ENCODE measurements at places on chromosomes 7 and 10.

GRCh38 chr10:126357169-126357568 is 31.1 kb downstream of the ADAM12 start:
- no peak for DNase-seq

- no peak for DNase-seq
These were observed 535.2 kb downstream of the PHTF2 start for GRCh38 chr7:78333530-78334425.

DNA sequence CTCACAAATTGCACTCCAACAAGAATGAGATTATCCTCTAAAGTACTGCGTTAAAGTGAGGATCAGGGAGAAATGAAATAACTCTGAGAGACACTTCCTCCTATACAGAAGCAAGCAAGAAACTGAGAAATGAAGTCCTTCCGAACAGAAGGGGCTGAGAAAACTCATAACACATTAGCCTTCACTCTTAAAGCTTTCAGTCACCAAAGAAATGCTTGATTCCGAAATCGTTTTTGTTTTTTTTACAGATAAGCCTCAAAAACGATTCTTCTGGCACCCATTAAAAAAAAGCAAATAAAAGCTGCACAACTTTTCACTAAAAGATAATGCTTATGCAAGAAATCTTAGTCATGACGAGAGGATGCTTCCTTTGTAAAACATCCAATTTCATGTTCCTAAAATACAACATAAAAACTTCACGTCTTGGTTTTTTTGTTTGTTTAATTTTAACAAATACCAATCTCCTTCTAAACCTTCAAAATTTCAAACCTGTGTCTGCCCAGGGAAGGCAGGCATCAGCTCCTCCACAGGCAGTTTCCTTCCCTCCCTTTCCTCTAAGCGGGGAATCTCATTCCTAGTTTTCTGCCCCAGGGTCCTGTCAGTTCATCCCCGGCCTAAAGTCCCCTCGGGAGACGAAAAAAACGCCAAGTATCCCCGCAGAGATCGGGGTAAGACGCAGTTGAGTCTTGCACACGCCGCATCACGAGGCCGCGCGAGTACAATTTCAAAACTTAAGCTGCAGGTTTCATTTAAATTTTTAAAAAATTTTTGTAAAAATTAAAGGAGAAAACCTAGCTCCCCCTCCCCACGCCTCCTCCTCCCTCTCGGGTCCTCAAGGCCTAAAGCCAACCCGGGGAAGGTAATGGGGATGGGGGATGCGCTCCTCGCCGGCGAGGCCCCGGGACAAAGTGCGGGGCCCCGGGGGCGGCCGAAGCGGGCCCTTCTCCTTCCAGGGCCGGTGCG is 1.1 kb downstream of the BAZ1B start:
- DNase-seq, result no peak

DNA sequence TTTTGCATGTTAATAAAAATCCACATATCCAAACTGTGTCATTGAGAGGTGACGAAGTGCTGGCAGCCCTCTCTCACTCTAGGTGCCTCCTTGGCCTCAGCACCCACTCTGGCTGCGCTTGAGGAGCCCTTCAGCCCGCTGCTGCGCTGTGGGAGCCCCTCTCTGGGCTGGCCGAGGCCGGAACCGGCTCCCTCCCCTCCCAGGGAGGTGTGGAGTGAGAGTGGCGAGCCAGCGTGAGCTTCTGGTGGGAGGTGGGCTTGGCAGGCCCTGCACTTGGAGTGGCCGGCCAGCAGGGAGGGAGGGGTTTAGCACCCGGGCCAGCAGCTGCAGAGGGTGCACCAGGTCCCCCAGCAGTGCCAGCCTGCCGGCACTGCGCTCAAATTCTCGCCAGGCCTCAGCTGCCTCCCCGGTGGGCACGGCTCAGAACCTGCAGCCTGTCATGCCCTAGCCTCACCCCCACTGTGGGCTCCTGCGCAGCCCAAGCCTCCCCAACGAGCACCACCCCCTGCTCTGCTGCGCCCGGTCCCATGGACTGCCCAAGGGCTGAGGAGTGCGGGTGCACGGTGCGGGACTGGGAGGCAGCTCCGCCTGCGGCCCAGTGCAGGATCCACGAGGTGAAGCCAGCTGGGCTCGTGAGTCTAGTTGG is 11.1 kb downstream of the YAE1 start:
- no peak for DNase-seq

DNA sequence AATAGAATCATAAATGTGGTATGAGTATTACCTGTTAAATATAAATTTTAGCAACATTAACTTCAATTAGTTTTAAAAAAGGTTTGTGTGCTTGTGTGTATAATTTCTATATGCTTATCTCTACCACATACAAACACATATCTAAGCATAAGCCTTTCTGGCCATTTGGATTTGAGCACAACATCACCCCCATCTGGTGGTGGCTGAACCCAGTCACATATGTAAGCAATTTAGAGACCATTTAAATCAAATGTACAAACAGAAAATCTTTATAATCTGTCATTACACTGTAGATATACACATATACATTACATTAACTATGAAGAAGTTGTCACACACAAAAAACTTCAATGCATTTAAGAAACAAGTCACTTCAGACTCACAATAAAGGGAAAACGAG is 31.7 kb downstream of the GPR22 start:
- no peak for DNase-seq

GRCh38 chr7:13826752-13827151 is 162.7 kb downstream of the ETV1 start:
- DNase-seq, result no peak

DNA sequence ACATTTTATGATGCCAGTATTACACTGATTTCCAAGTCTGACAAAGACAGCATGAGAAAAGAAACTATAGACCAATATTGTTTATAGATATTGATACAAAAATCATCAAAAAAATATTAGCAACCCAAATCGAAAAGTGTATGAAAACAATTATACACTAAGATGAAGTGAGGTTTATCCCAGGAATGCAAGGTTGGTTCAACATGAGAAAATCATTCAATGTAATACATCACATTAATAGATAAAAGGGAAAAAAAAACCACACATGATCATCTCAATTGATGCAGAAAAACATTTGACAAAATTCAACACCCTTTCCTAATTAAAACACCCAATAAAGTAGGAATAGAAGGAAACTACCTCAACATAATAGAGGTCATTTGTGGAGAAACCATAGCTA is 153.9 kb downstream of the DNAJC1 start:
- DNase-seq, result no peak

GRCh38 chr7:149188637-149189259 is 6.6 kb upstream of the ZNF282 start:
- no peak for DNase-seq

GRCh38 chr7:157827045-157827862 is 490.4 kb downstream of the DNAJB6 start:
- no peak for DNase-seq

DNA sequence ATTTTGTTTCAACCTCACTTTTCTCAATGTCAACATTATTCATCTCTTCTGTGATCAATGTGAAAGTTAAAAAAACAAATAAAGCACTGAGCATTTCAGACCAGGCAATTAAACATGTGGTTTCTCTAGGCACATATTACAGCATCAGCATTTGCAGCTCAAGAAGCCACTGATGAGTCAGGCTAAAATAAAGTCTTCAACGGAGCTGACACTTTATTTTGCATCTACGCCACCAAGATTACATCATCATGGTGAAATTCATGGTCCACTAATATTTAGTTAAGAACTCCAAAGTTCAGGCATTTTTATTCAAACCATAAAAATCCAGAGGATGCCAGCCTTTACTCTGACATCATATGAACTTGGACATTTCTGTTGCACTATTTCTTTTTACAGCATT is 33.0 kb downstream of the MAGI2 start:
- no peak for DNase-seq

- no peak for DNase-seq
These were observed 2.2 kb downstream of the EGFR start for GRCh38 chr7:55021053-55021452.

DNA sequence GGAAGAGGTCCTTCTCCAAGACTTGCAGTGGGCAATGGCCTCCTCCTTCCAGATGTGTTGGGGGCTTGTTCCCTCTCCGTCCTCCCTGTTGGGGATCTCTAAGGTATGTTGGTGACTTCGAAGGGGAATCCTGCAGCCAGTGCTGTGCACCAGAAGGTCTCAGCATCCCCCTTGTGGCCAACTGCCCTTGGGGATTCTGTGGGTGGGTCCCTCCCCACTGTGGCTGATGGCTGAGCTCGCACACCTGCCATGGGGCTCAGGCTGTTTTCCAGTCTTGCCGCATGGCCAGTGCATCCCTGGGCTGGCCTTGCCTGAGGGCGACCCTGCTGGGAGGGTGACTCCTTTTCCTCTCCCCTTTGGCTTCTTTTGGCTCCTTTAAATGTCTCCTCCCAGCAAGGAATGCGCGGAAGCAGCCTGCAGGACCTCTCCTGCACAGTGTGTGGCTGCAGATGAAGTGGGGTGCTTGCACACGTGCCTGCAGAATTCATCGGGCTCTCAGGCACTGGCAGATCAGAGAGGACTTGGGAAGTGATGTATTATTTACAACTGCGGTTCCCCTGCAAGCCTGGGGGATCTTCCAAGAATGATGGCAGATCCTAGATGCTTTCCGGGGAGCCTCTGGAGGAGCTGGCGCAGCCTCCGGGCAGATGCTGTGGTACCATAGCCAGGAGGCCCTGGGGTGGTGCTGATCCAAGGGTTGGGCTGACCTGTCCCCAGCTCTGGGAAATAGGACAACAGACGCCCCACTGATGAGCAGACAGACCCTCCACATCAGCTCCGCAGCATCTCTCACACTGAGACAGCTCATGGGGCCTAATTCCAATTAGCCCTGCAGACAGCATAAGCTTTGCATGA is 410.0 kb downstream of the TCERG1L start:
- DNase-seq, result peak; percentile 52

GRCh38 chr10:3829156-3830050 is 44.4 kb upstream of the KLF6 start:
- no peak for DNase-seq

- DNase-seq, result no peak
These were observed 113.9 kb downstream of the MYOF start for GRCh38 chr10:93368210-93368609.

- DNase-seq, result no peak
These were observed 617.6 kb downstream of the INHBA start for GRCh38 chr7:41085244-41085643.

GRCh38 chr7:30069096-30069867 is 41.1 kb downstream of the PLEKHA8 start:
- no peak for DNase-seq

DNA sequence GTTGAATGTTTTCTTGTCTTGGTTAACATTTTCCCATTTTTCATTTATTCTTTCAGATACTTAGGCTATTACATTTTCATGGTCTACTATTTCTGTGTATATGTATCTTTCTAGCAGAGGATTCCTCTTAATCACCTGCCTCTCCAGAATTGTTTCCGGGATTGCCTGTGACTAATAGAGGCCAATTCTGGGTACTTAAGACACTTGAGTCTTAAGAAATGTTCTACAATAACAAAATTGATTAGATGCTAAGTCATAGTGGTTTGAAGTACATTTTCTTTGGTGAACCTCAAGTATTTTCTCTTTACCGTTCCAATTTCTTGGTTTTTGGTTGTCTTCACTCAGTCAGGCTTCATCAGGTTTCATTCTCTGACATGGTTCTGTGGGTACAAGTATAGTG is 26.4 kb downstream of the BBS9 start:
- DNase-seq, result no peak

GRCh38 chr10:77873536-77874380 is 52.8 kb downstream of the DLG5 start:
- peak; percentile 83 for DNase-seq

- DNase-seq, result no peak
These were observed 42.8 kb downstream of the ARHGAP21 start for GRCh38 chr10:24680647-24681524.

DNA sequence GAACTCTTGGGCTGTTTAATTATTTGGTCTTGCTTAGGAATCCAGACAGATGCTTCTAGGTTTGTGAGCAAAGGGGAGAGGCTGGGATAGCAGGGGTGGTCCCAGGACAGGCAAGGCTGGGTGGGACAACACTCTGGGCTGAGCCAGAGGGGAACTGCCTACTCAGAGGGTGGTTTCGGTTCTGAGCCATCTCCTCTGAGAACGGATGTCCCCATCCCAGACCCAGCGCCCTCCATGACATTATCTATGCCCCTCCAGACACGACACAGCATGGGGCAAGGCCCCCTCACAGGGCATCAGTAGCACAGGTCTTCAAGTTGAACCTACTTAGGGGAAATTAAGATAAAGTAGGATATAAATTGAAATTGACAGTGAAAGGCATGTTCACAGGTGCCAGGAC is 7.1 kb downstream of the ASB10 start:
- DNase-seq, result peak; percentile 35

DNA sequence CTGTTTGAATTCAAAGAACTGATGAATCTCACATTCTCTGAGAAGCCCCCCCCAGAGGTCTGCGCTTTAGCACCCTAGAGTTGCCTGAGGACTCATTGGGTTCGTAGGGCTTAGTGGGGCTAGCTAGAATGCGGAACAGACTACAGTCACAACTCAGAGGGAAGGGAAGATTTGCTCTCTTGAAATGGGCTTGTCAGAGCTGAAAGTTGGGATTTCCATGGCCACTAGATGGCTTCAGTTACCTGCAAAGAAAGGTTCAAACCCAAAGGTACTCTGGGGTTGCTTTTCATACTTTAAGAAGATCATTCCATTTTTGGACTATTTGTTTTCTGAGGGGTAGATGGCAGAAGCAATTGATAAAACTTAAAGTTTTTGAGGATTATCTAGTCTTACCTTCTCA is 205.0 kb downstream of the BBS9 start:
- DNase-seq, result peak; percentile 60

DNA sequence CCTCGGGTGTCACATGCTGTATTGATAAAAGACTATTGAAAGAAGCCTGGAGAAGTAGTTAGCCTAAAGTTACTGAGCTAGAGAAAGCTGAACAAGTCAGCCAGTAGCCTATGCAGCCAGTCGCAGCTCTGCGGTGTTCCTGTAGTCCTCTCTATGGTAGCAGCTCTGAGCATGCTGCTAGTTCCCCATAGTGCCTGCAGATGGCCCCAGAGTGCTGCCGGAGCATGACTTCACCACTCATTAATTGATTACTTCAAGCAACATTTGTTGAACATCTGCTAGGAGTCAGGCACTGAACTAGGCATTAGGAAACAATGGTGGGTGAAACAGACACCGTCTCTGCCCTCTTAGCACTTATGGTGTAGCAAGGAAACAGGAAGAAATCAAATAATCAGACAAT is 422.7 kb downstream of the SORCS3 start:
- DNase-seq, result peak; percentile 83

- DNase-seq, result no peak
These were observed 661.1 kb upstream of the ANKRD30A start for GRCh38 chr10:36464291-36464690.

- DNase-seq, result no peak
These were observed at the start of gene BEND7 for GRCh38 chr10:13528875-13529713. Gene BEND7 (minus strand): TSS chr10:13529014. CDS start chr10:13528533, 481 bp downstream.

DNA sequence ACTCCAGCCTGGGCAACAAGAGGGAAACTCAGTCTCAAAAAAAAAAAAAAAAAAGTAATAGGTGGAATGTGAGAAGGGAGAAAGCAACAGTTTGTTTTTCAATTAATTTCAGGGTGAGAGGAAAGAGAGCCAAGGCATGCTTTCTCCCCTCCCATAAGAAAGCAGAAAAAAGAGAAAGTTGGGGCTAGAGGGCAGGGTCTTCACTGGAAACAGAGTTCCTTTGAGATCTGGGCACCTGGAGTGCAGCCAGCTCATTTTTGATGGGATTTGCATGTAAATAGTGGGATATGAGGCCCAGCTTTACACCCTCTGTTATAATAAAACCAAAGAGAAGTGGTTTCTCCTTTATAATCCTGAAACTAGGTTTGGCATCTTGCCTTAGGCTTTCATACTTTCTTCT is 13.8 kb upstream of the STOX1 start:
- no peak for DNase-seq

- DNase-seq, result no peak
These were observed 415.1 kb downstream of the CCSER2 start for GRCh38 chr10:84743483-84743882.

Measured in islet precursor cell (in vitro differentiated cells).